ENCODE measurements at places on chromosomes 7 and 10. TPM values are rescaled to one million over a fixed set of nuclear protein-coding genes. Genes with fewer than 3 reads are reported as not detected.

Gene TAF3
- 7.3 TPM for total RNA-seq

Gene CFAP58
- 1.5 TPM for total RNA-seq

Gene PLEKHS1
- 0.77 TPM for total RNA-seq

Gene NEUROD6
- total RNA-seq = 0.93 TPM

Gene PPP1R17
- 0.33 TPM for total RNA-seq

Gene GDF10
- total RNA-seq = 10.0 TPM

Gene PLEKHA1
- total RNA-seq = 86.7 TPM

Gene LLCFC1
- total RNA-seq = not detected

Gene AS3MT
- total RNA-seq = 15.9 TPM

Gene PNLIPRP1
- total RNA-seq = not detected

Gene SLC26A3
- not detected for total RNA-seq

Gene DKK1
- total RNA-seq = 5.7 TPM

Gene AGAP9
- total RNA-seq = 3.0 TPM

Measured in camera-type eye (tissue), 1 donor.